ENCODE measurements at places on chromosomes 16 and 17.

DNA sequence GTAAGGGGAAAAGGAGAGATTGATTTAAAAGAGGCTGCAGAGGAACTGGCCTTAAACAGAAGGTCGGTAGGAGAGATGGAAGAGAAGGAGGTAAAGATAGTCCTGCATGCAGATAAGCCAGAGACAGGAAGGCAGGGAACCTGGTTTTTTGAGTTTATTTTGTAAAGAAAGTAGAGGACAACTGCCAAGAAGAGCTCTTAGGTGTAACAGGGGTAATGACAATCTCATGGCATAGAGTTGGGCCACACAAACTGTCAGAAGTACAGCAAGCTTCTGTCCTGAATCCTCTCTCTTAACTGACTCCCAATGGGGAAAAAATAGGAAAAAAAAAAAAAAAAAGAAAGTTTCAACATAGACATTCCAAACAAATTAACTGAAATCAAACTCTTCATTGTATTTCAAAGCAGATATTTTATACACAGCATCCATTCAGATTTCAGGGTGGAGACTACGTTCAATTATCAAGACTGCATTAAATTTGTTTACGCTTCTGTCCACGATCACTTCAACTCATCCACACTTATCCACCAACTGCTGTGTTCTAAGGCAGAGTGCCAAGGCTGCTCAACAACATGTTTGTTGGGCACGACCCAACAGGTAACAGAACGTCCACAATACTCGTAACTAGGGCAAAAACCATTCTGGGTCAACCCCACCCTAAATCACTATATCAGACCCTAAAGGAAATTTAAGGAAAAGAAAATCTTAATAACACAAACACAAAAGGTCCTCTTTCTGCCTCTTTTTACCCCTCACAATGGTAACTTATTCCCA is 34.9 kb downstream of the USP31 start:
- no peak for DNase-seq

- no peak for DNase-seq
Observed at GRCh38 chr17:21193031-21193430, 20.9 kb downstream of the TMEM11 start.

DNA sequence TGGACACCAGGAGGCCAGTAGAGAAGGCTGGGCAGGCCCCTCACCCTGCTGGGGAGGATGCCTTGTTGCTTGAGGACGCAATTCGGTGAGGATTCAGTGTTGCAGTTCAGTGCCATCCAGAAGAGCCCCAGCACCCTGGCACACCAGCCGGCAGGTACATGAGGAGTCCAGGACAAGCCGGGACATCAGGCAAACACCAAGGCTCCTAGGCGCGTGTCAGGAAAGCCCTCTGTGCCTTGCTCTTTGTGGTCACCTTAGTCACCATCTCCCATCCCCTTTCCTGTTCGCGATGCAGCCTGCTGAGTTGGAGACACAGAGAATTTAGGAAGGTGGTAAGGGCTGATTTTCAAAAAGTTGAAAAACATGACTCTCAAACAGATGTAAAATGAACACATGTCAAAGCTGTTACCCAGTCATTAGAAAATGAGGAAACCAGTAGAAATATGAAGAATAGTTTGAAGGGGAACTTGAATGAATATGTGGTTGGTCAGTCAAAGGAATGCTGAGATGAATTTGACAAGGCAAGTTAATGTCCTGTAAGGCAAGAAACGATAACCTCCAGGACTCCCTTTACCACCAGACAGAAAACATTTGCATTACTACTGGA is 2.3 kb upstream of the NCBP3 start:
- DNase-seq: peak; percentile 33

- no peak for DNase-seq
Observed at GRCh38 chr16:89565256-89565505, 4.7 kb downstream of the RPL13 start.

DNA sequence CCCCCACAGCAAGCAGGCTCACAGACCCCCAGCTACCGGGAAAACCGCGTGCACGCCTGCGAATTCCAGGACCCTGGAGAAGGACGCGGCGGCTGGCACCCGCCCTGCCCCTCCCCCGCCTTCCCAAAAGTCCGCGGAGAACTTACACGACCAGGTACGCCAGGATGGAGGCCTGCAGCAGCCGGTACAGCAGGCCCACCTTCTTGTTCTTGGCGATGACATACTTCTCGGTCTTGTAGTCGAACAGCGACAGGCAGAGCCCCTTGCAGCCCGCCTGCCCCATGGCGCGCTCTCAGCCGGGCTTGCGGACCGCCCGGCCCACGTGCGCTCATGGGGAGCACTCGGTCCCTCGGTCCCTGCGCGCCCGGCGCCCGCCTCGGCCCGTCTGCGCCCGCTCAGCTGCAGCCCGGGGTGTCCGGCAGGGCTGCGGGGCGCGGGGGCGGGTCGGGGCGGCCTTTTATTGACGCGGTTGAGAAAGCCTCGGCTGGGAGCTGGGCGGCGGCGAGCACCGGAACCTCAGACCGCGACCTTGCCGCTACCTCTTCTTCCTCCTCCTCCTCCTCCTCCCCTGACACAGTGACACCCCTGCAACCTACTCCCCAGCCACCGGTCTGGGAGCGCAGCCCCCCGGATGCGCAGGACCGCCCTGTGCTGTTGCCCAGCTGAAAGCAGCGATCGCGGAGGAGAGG is at the start of gene P2RX5:
Gene P2RX5 (minus strand): TSS at position 433 of the 689 bp plus-strand sequence. CDS start 150 bp downstream, at position 283.
- DNase-seq: peak; percentile 28

DNA sequence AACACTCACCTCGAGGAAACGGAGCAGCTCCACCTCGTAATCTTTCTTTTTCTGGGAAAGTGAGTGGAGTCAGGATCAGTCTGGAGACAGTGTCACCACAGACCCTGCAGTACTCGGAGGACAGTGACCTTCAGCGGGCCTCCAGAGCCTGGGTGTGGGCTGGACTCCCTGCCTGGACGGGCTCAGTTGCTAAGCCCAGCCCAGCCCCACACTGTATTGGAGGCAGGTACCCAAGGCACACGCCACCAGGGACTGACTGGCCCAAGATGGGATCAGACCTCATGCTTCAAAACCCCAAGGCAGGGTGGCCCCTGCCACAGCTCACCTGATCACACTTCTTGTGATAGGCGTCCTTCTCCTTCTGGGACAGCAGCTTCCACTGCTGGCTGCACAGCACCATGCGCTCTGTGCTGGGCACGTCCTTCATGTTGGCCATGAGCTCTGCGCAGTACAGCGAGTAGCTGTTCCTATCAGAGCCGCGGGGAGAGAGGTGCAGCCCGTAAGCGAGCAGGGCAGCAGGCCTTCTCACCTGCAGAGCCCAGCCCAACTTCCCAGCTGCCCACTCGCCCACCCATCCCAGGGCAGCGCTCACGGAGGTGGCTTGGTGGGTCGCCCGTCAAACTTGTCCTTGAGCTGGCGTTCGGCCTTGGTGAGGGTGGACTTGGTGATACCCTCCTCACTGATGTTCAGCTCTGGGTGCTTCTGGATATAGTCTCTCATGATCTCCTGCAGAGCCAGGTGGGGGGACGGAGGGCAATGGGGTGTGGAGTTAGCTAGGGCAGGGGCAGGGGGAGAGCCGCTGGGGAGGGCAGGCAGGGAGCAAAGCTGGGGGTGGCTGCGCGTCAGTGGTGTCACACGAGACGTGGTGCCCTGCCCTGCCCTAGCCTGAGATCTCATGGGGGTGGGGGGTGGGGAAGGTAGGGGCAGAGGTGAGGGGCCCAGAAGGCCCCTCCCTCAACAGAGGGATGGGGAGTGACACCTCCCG is 7.9 kb downstream of the UBTF start:
- DNase-seq: no peak

DNA sequence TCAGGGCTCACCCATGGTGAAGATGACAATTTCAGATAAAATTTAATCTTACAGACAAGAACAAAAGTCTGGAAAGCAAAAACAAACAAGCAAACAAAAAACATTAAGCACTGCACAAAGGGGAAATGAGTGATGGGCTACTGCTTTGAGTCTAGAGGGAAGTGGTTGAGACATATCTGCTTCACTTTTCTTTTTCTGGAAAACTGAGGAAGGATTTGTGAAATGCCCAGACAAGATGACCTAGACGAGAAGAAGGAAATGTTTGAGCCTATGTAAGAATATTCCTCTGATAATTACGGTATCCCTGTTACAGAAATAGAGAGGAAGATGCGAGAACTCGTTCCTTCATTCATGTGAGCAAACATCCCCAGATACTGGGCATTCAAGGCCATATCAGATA is 11.5 kb upstream of the HYDIN start:
- DNase-seq: no peak

- DNase-seq: no peak
Observed at GRCh38 chr17:2043785-2044184, 2.0 kb downstream of the OVCA2 start.

- no peak for DNase-seq
Observed at GRCh38 chr17:73552300-73553048, 91.8 kb downstream of the SDK2 start.

DNA sequence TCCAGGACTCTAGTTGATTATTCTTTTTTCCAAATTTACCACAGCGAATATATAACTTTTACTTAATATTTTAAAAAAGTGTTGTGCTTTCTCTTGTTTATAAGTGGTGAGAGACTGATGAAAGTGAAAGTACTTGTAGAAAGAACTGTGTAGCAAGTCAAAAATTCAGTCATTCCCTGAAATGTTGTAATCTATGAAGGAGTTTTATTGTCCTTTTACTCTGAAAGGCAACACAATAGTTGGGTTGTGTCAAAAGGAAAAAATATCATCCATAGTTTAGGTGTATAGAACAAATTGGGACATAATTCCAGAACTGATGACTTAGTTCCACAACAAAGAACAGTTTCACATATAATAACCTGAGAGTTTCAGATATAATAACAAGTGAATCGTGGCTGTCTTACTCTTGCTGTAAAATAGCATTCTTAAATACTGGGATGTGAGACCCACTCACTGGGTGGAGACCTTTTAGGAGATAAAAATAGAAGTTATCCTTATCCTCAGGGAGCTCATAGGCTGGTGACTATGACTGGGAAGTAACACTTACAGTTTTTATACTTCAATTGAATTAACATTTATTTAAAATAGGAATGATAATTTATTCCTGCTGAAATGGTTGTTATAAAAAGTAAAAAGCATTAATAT is 20.6 kb downstream of the CYB5B start:
- DNase-seq: peak; percentile 78

DNA sequence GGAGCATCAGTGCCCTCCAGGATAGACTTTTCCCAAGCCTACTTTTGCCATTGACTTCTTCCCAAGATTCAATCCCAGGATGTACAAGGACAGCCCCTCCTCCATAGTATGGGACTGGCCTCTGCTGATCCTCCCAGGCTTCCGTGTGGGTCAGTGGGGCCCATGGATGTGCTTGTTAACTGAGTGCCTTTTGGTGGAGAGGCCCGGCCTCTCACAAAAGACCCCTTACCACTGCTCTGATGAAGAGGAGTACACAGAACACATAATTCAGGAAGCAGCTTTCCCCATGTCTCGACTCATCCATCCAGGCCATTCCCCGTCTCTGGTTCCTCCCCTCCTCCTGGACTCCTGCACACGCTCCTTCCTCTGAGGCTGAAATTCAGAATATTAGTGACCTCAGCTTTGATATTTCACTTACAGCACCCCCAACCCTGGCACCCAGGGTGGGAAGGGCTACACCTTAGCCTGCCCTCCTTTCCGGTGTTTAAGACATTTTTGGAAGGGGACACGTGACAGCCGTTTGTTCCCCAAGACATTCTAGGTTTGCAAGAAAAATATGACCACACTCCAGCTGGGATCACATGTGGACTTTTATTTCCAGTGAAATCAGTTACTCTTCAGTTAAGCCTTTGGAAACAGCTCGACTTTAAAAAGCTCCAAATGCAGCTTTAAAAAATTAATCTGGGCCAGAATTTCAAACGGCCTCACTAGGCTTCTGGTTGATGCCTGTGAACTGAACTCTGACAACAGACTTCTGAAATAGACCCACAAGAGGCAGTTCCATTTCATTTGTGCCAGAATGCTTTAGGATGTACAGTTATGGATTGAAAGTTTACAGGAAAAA is 9.7 kb upstream of the CYLD start:
- no peak for DNase-seq

DNA sequence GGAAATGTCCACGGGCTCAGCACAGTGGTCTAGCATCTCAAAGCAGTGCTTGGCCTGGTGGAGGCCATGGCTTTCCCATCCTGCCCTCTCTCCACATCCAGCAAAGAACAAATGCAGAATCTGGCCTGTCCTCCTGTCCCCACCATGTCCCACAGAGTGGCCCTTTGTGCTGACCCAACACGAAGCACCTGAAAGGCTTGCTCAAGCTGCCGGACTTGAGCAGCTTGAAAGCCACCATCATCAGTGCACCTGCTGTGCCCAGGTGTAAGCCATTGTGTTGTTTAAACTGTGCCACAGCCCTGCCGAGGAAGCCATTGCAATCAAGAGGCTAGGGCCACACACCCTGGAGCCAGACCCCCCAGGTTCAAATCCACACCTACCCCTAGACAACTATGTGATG is 115.5 kb downstream of the SOCS1 start:
- DNase-seq: no peak

All from inflammatory macrophage treated with lipopolysaccharide for 4 hours (primary cell).